ENCODE measurements at places on chromosomes 13 and 19.
A peak's percentile ranks its signal among the peaks of the same experiment; 100 is the strongest.

- DNase-seq = no peak
Measured at GRCh38 chr13:98839856-98840769, 87.6 kb upstream of the SLC15A1 start.

DNA sequence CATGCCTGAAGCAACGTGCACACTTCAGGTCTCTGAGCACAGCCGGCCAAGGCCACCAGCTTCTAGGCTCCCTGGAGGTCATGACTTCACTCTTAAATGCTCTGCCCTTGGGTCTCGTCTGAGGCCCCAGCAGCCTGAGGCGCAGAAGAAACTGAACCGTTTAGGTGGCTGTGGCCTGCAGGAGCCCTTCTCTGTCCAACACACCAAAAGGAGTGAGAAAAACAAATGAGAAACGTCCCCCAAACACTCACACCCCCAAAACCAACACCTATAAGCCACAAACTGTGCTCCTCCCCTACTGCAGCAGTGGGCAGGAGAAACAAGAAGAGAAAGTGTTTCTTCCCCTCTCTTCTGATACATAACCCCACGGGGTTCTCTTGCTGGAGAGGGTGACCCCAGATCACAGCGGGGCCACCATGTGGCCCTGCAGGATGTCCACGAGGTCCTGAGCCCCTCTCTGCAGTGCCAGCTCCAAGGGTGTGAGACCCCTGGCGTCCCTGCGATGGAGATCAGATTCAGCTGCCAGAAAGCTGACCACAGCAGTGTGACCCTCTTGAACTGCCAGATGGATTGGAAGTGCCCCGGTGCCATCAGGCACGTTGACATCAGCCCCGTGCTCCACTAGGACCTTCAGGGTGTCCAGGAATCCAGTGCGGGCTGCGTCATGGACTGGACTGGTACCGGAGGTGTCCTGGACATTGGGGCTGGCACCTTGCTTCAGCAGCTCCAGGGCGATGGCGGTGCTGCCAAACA lies 1.0 kb upstream of the KRI1 start:
- no peak for DNase-seq

- DNase-seq = no peak
Measured at GRCh38 chr13:61192826-61193225, 222.8 kb downstream of the PCDH20 start.

GRCh38 chr13:98749501-98749900 lies 3.0 kb downstream of the SLC15A1 start:
- DNase-seq = no peak

GRCh38 chr13:39095500-39095899 lies 57.2 kb downstream of the NHLRC3 start:
- DNase-seq = no peak

- DNase-seq = no peak
Measured at GRCh38 chr19:45455707-45456499, 11.9 kb upstream of the FOSB start.

GRCh38 chr19:15702534-15702930 lies 25.3 kb upstream of the OR10H2 start:
- DNase-seq = no peak

DNA sequence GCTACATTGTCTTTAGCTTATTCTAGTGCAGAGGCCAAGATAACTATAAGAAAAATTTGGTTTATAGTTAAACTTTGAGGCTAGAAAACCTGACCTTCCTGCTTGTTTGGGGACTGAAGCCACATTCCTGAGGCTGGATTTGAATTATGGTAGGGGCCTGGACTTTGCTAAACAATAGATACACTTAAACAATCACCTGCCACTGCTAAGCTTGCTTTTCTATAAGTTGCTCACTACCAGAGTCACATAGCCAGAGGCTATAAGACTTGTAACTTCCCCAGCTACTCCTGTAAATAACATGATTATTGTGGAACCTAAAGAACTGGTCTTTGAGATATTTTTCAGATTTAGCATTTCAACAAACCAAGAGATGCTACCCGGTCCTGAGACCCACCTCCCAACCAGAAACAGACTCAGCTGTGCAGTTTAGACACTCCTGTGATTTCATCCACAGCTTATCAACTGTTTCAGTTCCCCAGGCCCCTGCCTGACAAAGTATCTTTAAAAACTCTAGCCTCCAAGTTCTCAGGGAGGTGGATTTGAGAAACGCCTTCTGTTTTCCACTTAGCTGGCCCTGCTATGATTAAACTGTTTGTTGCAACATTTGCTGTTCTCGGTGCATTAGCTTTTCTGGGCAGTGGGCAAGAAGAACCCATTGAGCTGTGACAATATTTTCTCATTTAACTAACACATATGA lies 77.7 kb downstream of the MIPEP start:
- DNase-seq = no peak

GRCh38 chr13:100809856-100810255 lies 135.3 kb upstream of the TMTC4 start:
- no peak for DNase-seq

GRCh38 chr19:30968210-30968609 lies 381.0 kb downstream of the TSHZ3 start:
- no peak for DNase-seq

GRCh38 chr19:48806518-48806817 lies 4.4 kb downstream of the BCAT2 start:
- DNase-seq = peak; percentile 43

DNA sequence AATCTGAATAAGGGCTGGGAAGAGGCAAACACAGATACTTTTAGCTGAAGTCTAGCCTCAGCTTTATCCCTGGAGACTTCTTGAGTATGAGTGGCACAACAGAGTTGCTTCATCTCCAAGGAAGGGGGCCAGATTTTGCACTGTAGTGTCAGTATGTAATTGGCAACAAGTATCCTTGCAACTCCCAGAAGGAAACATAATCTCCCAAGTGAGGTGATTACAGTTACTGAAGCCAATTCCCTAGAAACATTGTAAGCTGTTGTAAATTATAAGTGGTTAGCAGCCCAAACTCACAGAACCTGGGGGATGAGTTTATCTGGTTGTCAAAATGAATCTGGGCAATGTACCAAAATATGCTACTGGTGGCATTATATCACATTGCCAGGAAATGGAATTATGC lies 2065.7 kb upstream of the PCDH20 start:
- DNase-seq = no peak

- no peak for DNase-seq
Measured at GRCh38 chr13:37716420-37717195, 118.0 kb upstream of the POSTN start.

DNA sequence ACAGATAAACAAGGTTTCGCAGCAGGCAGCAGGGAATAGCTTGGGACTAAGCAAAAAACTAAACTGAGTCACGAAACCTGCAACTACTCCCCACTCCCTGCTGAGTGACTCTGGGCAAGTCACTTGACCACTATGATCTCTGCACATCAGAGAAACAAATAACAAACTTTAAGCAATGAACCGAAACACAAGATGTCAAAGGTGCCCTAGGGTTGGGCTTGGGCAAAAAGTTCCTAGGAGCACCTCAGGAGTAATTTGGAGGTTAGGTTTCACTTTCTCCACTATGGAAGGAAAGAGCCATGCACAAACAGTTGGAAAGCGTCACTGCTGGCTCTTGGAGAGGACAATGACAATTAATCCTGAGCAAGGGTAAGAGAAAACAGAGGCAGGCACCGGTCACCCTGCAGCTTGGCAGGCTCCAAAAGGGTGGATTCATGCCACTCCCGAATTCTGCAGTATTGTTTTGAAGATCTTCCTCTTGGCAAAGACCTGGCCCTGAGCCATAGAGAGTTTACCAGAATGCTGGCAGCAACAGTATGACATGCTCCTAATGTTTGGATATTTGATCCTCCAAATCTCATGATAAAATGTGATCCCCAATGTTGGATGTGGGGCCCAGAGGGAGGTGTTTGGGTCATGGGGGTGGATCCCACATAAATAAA lies 60.3 kb downstream of the CRYL1 start:
- DNase-seq = no peak

DNA sequence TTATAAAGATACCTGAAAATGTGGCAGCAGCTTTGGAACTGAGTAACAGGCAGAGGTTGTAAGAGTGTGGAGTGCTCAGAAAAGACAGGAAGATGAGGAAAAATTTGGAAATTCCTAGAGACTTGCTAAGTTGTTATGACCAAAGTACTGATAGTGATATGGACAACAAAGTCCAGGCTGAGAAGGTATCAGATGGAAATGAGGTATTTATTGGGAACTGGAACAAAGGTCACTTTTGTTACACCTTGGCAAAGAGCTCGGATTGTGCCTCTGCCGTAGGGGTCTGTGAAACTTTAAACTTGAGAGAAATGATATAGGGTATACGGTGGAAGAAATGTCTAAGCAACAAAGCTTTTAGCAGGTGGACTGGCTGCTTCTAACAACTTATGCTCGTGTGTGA lies 419.9 kb downstream of the PCDH17 start:
- no peak for DNase-seq

- no peak for DNase-seq
Measured at GRCh38 chr19:31214086-31214485, 135.2 kb downstream of the TSHZ3 start.

GRCh38 chr19:11848594-11849469 lies at the start of gene ZNF439:
ZNF439 (plus strand) TSS chr19:11848726; CDS start chr19:11848868, 142 bp downstream.
- peak; percentile 93 for DNase-seq

DNA sequence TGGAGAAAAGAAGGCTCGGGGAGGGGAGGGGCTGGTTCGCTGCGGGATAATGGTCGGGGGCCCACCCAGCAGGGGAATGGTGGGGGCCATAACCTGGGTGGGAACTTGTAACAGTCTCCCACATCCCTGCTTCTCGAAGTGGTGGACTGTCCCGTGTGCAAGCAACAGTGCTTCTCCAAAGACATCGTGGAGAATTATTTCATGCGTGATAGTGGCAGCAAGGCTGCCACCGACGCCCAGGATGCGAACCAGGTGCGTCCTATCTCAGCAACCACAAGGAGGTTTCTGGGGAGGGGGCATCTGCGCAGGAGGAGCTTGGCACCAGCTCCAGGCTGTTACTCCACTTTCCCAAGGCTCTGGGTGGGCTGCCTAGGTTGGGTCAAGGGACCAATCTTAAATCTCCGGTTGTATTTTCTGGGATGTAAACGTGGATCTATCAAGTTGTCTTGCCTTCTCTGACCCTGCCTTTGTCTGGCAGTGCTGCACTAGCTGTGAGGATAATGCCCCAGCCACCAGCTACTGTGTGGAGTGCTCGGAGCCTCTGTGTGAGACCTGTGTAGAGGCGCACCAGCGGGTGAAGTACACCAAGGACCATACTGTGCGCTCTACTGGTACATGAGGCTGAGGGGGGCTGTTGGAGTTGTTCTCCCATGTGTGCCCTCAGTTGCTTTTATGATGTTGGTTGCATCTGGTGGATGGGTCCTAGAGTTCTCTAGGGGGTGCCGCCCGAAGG lies 1.6 kb downstream of the TRIM28 start:
- no peak for DNase-seq

GRCh38 chr13:113783200-113783881 lies 24.3 kb downstream of the TMEM255B start:
- no peak for DNase-seq

DNA sequence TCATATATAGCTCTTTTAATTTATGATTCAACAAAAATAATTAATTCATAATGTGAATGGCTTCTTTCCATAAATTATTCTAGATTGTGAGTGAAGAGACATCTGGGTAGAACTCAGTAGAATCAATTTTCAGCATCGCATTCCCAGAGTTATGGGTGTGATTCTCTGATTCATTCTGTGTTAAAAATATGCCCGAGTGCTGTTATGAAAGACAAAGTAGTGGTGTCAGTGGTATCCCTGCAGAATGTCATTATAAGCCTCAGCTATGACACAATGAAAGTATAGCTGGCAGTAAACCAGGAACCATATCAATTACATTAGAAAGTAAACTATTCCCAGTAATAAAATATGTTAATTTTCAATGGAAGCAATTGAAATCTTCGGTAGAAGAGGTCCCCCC lies 480.5 kb upstream of the SLITRK1 start:
- no peak for DNase-seq

DNA sequence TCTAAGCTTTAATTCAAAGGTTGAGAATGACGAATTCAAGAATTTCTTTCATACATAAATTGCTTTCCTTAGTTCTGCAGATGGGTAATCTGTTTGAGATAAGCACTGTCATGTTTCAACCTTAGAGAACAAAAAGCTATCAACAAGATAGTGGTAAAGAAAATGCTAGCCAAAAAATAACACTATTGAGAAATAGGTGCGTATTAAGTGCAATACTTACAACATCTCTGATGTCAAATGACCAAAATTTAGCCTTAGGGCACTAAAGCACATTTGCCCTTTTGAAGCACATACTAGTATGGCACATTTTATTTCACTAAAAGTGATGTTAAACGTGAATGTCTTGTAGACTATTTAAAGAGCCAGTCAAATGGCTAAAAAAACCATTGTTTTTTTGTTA lies 4.9 kb downstream of the KBTBD6 start:
- DNase-seq = no peak

DNA sequence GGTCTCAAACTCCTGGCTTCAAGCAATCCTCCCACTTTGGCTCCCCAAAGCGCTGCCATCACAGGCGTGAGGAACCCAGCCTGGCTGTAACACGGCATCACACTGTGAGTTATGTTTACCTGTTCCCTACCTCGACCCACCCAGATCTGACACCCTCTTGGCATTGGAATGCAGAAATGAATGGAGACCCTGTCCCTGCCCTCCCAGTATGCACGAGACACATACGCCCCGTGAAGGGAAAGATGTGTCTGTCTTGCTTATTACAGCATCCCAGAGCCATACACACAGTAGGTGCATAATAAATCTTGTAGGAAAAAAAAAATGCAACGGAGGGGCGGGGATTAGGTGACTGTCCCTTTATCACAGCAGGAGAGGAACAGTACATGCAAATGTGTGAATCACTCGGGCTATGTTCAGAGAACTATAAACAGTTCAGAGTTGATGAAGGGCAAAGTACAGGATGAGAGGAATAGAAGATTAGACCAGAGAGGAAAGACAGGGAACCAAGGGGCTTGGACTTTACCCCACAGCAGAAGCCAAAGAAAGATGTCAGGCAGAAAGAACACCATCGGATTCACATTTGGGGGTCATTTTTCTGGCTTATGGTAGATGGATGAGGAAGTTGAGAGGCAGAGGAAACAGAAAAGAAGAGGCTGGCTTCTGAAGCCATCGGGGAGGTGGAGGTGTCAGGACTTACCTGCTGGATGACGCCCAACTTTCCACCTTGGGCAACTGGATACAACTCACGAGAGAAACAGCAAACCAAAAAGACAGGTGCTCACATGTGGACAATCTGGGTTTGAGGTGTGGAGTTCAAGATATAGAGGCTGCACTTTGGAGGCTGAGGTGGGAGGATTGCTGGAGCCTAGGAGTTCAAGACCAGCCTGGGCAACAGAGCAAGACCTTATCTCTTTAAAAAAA lies 94.3 kb downstream of the INSR start:
- no peak for DNase-seq

DNA sequence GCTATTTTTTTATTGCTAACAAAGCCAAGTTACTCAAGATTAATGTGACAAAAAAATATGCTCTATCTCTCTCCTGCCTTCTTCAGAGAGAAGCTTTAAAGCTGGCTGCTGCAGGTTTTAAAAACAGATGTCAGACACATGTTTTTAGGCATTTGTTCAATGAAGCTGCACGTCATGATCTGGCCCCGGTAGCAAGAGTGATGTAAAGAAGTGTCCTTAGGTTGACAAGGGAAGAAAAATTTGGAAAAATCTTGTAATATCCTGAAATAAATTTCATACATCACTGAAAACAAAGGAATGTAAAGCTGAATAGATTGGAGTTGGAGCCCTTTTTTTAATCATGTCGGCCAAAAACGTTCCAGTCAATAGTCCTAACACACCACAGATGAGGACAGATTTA lies 531.4 kb upstream of the NBEA start:
- no peak for DNase-seq

All from amygdala (tissue), 56 donors.